ENCODE measurements at places on chromosomes 6 and 20.
A peak's percentile ranks its signal among the peaks of the same experiment; 100 is the strongest.

DNA sequence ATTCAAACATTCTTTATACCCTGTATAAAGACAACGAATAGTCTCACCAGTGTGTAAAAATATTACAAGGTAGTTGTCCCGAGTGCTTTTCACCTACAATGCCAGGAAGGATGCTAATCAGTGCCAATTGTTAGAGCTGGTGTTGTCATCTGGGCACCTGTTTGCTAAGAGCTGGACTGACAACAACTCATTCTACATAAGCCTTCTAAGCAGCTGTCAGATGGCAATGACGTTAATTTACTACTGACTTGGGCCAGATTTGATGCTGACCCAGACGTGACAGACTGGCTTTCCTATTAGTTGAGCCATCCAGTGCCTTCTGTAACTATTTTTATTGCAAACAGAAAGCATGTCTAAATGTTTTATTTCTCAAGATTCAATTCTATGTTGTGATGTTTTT lies 355.2 kb downstream of the ADGRB3 start:
- no peak for DNase-seq

DNA sequence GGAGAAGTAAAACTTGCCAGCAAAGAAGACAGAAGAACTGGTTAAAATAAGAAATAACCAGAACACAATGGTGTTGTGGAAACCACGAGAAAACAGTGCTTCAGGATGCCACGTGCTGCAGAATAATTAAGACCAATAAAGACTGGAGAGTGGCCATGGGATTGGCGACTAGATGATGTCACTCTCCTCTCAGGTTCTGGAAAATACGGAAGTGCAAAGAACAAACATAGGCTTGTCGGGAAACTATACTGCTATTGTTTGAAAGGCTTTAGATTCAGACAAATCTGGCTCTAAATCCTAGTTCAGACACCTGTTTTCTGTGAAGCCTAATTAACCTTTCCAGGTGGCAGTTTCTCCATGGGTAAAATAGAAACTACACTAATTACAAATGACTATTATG lies 138.4 kb upstream of the STXBP5 start:
- no peak for DNase-seq

DNA sequence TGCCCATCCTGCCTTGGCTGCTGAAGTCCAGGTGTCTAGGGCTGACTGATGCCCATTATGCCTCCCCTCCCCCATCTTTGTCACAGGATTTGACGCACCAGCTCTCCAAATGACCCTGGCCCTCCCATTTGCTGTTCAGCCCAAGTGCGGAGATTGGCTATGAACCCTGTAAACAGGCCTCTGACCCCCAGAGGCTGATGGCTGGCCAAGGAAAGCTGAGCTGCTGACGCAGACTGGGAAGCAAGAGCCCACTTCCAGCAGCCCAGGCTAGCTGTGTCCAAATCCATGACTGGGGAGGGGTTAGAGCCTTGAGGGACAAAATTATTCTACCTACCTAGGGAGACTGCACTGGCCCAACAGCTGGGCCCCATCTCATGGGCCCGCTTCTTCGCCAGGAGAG lies 797 bp upstream of the GNRH2 start:
- DNase-seq = no peak

DNA sequence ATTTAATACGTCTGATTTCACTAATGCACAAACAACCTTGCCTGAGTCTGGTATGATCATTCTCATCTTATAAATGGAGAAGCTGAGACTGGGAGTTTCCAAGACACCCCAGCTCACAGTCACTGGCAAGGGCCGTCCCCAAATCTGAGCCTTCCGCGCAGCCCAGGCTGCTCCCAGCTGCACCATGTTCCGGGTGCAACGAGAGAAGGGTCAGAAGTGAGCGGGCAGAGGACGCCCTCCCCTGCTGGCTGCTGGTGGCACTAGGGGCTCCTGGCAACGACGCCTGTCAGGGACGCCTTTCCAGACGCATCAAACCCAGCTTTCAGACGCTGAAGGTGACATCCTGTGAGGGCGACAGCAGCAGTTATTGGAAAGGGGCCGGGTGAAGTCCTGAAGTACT lies 115.3 kb upstream of the PROKR2 start:
- DNase-seq = no peak

DNA sequence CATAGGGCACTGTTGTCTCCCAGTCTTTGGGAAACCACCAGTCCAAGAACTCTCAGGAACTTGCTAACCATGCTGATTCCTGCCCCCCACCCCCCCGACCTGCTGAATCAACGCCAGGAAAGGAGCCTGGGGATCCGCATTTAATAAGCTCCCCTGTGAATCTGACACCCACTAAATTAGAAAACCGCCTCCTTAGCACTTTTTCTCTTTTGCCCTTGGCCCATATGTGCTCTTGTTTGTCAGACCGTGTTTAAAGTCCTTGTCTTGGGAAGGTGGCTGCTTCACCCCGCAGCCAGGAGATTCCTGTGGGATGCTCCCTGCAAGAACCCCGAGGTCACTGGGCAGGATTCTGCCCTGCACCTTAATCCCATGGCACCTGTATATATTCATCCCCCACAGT lies 15.7 kb upstream of the FOXP4 start:
- DNase-seq = no peak

- DNase-seq = no peak
Observed at GRCh38 chr6:40256224-40256623, 322.0 kb upstream of the MOCS1 start.

GRCh38 chr20:57948180-57948955 lies 238.6 kb upstream of the PMEPA1 start:
- no peak for DNase-seq

DNA sequence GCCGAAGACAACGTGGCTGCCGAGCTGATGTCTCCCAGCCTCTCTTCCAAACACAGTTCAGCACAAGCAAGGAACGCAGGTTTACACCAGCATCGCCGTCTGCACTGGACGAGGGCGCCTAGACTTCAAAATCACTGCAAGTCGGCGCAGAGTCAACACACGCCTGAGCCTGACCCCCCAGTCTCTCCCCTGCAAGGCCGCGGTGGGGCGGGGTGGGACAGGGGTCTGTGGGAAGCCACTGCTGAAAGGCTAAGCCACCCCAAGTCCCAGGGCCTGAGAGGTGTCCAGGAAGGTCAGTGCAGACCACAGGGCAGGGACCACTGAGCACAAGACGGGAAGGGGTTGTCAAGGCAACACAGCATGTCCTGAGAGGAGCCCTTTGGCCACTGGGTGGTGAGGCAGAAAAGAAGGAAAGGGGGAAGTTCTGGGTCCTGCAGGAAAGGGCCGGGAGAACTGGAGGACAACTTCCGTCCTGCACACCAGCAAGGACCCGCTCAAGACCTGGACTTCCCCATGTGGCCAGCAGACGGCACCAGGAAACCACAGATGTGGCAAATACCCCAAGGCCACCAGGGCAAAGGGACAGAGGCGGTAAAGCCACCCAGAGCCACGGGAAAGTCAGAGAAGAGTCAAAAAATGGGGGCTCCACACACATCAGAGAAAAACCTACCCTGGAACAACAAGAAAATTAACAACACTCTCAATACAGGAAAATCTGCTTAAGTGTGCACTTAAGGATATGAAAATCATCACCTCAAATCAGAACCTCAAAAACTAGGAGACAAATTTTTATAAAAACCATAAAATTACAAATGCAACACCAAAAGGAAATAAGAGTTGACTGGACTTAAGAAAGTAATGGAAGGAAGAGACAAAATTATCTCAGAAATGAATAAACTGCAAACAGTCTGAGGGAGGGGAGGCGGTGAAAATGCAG lies 84.8 kb downstream of the TAF4 start:
- DNase-seq = no peak

- DNase-seq = no peak
Observed at GRCh38 chr6:28351087-28351486, 1.3 kb downstream of the ZKSCAN3 start.

DNA sequence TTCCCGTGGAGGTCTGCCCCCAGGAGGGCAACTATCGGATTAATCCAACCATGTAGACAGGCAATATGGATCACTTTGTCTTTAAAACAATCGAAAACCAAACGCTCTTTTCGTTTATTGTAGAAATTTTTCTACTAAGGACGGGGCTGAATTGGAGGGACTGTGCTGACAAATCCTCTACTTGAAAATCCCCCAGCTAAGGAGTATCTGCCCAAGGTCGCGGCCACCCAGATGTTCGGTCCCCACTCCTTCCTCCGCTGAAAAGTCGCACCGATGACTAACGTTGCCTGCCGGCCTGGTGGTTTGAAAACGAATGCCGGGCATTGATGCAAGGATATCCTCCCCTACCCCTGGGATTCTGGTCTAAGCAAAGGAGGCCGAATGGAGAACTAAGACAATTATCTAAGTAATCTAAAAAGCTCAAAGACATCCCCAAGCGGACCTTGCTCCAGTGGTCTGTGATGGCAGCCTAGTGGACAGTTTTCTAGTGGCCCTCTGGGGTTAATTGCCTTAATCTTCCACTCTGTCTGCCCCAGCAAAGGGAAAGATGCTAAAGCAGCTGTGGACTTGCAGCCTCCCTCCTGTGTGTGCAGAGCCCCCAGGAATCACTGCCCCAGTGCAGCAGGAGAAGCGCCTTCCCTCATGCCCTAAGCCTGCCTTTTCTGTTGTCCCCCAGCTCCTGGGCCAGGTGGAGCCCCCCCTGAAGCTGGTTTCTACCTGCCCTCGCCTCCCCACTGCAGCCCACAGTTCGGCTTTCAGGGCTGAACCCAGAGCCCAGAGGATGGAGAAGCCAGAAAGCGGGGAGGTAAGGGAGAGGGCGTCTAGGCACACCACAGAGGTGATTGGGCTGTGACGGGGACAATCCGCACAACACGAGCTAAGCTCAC lies 3.6 kb upstream of the FOXC1 start:
- DNase-seq = no peak

GRCh38 chr6:120947111-120947510 lies 387.2 kb downstream of the TBC1D32 start:
- no peak for DNase-seq

DNA sequence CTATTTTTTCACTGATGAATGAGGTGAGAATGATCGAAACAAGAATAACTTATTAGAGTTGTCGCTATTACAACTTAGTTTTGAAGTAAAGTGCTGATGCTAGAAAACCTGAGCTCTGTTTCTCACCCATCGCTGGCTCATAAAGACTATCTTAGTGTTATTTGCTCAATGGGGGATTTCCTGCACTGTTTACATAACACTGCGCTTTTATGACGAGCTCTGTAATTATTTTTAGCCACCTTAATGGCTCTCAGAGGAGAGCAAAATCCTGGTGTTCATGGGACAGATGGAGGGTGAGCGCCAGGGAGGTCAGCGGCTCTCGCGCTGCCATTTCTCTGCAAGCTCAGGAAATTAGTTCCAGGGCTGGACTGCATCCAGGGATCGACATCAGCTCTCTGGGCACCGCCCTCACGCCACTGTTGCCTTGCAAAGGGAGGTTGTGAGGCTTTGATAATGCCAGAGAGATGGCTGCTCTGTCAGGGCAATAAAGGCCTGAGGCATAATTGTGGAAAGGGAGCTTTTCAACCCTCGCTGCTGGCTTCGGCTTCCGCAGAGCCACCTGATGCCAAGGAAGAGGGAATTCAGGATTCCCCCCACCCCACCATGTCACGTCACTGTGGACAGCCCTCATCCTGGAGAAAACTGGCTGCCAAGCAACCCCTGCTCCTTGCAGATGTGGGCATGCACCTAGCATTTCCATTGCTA lies 72.0 kb downstream of the DACT2 start:
- DNase-seq = peak; percentile 24

DNA sequence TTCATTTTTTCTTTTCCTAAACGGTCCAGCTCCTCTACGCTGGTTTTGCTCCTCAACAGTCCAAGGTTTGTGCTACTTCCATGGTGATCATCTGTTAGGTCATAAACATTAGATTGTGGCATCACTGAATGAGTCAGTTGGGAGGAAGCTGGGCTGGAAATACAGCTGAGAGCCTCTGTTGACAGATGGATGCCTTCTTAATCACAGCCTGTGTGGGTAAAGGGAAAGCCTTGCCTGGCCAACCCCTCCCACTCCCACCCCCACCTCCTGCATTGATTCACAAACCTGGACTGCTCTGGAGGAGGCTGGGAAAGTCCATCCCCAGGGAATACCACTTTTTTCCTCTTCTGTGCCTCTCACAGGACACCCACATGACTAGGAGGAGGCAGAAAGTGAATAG lies 180.6 kb upstream of the CCN2 start:
- DNase-seq = no peak

DNA sequence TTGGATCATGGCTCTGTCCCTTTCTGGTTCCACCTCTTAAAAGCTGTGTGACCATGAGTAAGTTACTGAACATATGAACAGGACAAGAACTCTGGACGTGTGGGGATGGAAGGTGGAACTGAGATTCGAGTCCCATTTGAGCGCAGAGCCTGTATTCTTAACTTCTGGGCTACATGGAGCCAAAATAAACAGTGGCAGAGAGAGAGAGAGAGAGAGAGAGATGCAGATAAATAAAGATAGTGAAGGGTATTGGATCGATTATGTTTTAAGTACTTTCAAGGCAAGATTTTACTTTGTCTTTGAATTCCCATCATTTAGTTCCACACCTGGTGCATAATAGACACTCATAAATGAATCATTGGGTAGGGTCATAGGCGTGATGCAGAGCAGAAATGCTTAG lies 39.7 kb downstream of the SLC35D3 start:
- DNase-seq = no peak

GRCh38 chr6:109687271-109687761 lies 3.7 kb downstream of the AK9 start:
- DNase-seq = no peak

GRCh38 chr6:20724443-20725190 lies 190.4 kb downstream of the CDKAL1 start:
- no peak for DNase-seq

- DNase-seq = no peak
Observed at GRCh38 chr6:132813173-132813856, 1.1 kb upstream of the RPS12 start.

DNA sequence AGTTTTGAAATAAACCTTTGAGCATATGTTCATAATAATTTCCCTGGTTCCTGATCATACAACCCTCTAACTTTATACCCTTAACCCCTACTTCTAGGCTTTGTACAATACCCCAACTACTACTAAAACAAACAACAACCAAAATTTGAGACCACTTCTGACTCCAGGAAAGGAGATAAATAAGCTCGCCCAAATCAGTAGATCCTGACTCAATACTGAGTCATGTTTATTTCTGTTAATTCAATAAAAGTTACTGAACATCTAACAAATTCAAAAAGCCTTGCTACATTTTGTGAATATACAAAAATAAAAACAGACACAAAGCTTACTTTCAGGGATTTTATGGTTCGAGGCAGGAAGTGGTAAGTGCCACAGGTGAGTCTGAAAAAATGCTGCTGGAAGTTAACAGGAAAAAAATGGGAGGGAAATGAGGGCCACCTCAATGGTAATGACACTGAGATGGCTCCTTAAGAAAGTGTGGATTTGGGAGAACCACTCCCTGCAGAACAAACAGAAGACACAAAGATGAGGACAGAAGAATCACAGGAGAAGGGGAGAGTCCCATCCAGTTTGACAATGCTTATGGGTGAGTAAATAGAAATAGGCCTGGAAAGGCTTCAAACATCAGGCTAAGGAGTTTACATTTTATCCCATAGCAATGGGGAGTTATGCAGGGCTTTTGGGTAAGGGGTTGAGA lies 63.4 kb downstream of the DST start:
- no peak for DNase-seq

- DNase-seq = no peak
Observed at GRCh38 chr6:167470101-167470835, 145.4 kb downstream of the TTLL2 start.
